ENCODE measurements at places on chromosomes 4 and X. TPM values are rescaled to one million over a fixed set of nuclear protein-coding genes. Genes with fewer than 3 reads are reported as not detected.

- peak; percentile 23 for DNase-seq
Observed at GRCh38 chr4:60611762-60612496, 588.2 kb upstream of the ADGRL3 start.

DNA sequence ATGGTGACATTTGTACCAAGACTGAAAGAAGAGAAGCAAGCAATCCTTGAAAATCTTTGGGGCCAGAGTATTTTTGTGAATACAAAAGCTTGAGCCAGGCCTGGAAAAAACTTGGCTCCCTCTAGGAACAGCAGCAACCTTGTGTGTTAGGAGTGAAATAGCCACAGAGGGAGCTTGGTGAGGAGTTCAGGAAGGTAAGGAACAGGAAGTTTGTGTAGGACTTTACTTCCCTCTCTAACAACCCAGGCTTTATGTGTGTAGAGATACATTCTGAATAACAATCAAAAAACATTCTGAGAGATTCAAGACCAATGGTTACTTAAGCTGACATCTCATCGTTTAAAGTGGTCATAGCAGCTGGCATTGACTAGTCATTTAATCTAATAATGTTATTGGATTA is 668.5 kb downstream of the PCDH18 start:
- peak; percentile 12 for DNase-seq

- no peak for DNase-seq
Observed at GRCh38 chrX:71103110-71103983, 3.2 kb downstream of the CXorf65 start.

DNA sequence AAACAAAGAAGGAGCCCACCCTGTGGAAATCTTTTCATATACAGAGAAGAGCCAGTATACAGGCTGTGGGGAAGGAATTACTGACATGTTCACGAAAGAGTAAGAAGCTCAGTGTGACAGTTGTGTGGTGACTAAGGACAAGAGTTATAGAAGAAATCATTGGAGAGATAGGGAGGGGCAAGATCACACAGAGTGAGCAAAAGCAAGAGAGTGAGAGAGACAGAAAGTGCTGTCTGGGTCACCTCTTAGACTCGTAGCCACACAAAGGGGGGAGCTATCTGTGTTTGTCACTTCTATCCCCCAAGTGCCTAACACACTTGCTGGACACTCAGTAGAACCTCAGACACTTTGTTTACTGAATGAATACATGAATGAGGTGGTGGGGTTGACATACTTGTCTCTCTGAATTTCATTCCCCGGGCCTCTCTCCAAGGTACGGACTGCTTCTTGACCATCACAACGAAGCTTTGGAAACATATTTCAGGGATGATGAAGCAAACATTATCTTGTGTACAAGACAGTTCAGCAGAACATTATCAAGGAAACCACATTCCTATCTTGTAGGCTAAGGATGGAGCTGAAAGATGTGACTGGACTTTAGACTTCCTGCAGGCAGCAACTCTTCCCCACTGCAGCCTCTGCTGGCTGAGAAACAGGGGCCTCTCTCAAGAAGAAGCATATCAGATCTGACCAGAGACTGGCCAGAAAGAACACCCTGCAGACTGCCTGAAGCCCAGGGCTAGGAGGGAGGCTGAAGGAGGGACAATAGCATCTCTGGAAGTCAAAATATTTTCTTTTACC is 168.2 kb downstream of the AMELX start:
- DNase-seq, result peak; percentile 56

- no peak for DNase-seq
Observed at GRCh38 chrX:39550795-39551361, 546.9 kb downstream of the BCOR start.

- peak; percentile 12 for DNase-seq
Observed at GRCh38 chrX:18348047-18348446, 6.4 kb downstream of the SCML2 start.

- DNase-seq, result no peak
Observed at GRCh38 chrX:107290019-107290418, 83.6 kb downstream of the DNAAF6 start.

DNA sequence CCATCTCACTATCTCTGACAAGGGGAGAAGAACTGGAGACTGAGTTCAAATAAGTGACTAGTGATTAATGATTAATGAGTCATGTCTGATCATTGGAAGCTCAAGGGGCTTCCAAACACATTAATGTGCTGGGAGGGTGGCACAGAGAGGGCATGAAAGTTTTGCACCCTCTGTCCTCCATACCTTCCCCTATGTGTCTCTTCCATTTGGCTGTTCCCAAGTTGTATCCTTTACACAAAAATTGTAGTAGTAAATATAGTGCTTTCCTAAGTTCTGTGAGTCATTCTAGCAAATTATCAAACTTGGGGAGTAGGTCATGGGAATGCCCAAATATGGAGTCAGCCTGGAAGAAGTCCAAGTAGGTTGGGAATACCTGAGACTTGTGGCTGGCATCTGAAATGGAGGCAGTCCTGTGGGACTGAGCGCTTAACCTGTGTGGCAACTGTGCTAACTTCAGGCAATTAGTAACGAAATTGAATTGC is 4.1 kb upstream of the FAM200B start:
- peak; percentile 71 for DNase-seq

GRCh38 chrX:47148946-47149345 is 3.9 kb downstream of the RBM10 start:
- DNase-seq, result no peak

GRCh38 chr4:15717657-15718416 is 15.0 kb downstream of the BST1 start:
- no peak for DNase-seq

GRCh38 chr4:7519638-7520376 is 85.1 kb upstream of the PSAPL1 start:
- DNase-seq, result no peak

- no peak for DNase-seq
Observed at GRCh38 chr4:1784789-1785591, 8.1 kb upstream of the FGFR3 start.

GRCh38 chr4:52931243-52931642 is 69.1 kb downstream of the RASL11B start:
- no peak for DNase-seq

- no peak for DNase-seq
Observed at GRCh38 chr4:1255151-1255550, 6.2 kb upstream of the CTBP1 start.

DNA sequence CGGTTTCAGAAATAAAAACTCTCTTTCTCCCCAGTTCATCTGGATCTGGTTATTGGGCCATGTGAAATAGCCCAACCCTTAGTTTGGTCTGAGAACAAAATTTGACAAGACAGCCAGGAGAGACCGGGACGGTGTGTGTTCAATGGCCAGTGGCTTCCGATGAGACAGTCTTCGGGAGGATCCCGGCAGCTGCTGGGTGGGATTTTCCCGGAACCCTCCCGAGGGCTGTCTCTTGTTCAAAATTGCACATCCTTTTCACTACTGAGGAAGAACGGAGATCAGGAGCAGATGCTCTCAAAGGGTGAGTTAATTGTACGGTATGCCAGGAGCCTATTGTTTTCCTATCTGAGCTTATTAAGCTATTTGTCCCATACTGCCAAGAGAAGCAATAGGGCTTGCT is 166.5 kb downstream of the PRR32 start:
- DNase-seq, result no peak

DNA sequence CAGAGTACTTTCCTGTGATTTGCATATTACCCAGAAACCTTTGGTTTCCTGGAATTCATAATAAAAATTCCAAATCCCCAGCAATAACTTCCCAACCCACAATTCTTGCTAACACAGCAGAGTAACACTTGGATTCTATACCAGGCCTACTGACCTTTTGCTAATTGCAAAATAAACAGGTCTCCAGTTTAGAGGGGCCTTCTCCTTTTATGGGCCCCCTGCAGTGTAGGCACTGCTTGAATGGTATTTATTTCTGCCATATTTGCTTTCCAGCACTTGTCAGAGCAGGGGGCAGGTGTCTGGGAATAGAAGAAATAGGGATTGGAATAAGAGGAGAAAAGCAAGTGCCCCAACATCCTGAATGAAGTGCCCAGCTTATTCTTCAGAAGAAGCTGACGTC is 25.3 kb upstream of the GPC3 start:
- DNase-seq, result no peak

- peak; percentile 88 for DNase-seq
Observed at GRCh38 chrX:9566150-9566621, 101.3 kb downstream of the TBL1X start.

DNA sequence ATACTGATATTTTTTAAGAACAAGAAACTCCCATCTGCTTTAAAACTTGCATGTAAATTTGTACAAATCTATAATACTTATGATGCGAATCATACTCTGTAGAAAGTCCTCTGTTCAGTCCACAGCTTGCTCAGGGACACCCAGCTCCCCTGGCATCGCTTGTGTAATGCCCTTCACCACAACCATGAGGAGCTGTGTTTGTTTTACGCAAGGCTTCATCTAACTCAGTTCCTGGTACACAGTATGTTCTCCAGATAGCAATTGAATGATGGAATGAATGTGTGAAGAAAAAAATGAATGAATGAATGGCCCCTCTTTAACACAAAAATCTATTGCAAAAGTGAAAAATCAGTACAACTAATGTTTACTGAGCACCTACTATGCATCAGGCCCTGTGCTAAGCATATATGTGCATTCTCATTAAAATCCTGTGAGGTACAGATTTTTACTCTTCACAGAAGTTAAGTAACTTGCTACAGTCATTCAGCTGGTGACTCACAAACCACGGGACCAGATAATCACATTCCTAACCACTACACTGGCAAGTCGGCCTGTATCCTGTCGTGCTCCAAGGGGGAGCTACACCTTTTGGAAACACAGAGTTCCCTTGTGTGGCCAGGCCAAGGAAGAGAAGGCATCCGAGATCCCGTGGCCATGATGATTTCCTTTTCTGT is 58.7 kb upstream of the KDR start:
- DNase-seq, result peak; percentile 97

KCNE5 gene
- 1.3 TPM for total RNA-seq

UGT2B15 gene
- not detected for total RNA-seq

CLGN gene
- total RNA-seq, result 1.1 TPM

KIAA0232 gene
- total RNA-seq, result 25.0 TPM

SLC16A2 gene
- 21.1 TPM for total RNA-seq

LANCL3 gene
- 0.22 TPM for total RNA-seq

PDE6B gene
- 3.7 TPM for total RNA-seq

TLL1 gene
- 2.7 TPM for total RNA-seq
